ENCODE measurements at places on chromosomes 11 and 22. TPM values are rescaled to one million over a fixed set of nuclear protein-coding genes. Genes with fewer than 3 reads are reported as not detected.

GRCh38 chr11:12694183-12694531, 19.9 kb downstream of the TEAD1 start:
- no peak for DNase-seq

- DNase-seq = no peak
These were observed 164.6 kb downstream of the ARHGAP42 start for GRCh38 chr11:100851584-100852152.

GRCh38 chr22:45067731-45068130, 57.9 kb upstream of the PHF21B start:
- no peak for DNase-seq

- DNase-seq = no peak
These were observed 23.7 kb downstream of the PDHX start for GRCh38 chr11:34940026-34940677.

- DNase-seq = no peak
These were observed 35.3 kb upstream of the XBP1 start for GRCh38 chr22:28835630-28836189.

The SCN4B gene
- 12.6 TPM for total RNA-seq

The LRRC56 gene
- 0.16 TPM for total RNA-seq

The DDX25 gene
- not detected for total RNA-seq

Data from Right ventricle myocardium inferior (tissue), 1 donor.